Pancreas (tissue), 10 donors: ENCODE measurements at places on chromosomes 2 and 18. TPM values are rescaled to one million over a fixed set of nuclear protein-coding genes. Genes with fewer than 3 reads are reported as not detected.

DNA sequence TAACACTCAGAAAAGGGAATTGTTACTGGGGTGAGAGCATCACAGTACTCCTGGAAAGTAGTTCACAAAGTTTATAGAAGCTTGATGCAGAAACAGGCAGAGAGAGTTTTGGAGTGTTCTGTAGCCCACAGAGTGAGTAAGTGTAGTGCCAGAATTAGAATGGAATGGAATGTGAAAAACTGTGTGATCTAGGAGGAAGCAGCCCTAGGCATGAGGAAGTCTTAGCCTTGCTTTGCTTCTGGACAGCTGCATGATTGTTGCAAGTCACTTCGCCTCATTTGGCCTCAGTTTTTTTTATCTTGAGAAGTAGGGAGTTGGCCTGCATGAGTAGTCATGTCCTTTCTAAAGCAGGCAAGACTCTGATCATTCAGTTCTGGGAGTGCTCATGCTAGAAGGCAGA, 10.9 kb downstream of the SERPINB12 start:
- H3K4me3 ChIP-seq: no peak overlapping the region
- H3K4me1 ChIP-seq: no peaks in the 10 kb centered on the region
- no peak for DNase-seq
- H3K36me3 ChIP-seq: no peaks in the 10 kb centered on the region

DNA sequence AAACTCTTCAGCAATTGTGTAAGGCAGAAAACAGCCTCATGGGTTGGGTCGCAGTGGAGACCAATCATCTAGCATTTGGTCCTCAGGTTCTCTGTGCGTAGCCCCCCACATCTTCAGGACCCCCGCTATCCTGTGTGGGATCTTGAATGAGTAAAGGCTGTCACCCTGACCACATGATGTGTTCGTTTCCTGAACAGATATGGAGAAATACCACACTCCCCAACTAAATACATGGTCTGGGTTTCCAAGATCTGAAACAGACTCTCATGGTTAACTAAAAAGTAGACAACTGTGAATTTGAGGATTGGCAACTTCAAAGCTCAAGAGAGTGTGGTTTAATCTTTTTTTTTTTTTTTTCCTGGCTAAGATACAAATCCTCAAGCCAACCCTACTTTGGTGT, 23.2 kb downstream of the DOCK10 start:
- no peak overlapping the region for H3K27ac ChIP-seq
- no peak for DNase-seq
- H3K4me1 ChIP-seq: peaks cover 4% of the 10 kb centered on the region

DNA sequence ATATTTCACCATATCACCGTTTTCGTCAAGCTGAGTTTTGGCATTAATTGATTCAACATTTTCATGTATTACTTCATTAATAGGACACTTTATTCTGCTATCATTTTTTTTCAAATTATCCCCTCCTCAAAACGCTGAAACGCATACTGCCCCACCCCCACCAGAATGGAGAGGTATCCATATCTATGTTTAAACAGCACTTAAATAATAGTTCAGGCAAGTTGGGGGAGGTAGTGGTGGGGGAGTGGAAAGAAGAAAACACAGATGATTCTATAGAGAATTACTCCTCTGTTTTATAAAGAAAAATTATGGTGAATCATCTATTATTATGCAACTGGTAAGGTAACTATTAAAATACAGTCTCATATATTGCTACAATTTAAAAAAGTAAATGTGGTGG, 314.4 kb upstream of the ZEB2 start:
- no peak overlapping the region for H3K27ac ChIP-seq
- no peak for DNase-seq
- no peaks in the 10 kb centered on the region for H3K36me3 ChIP-seq
- no peak overlapping the region for H3K4me3 ChIP-seq

DNA sequence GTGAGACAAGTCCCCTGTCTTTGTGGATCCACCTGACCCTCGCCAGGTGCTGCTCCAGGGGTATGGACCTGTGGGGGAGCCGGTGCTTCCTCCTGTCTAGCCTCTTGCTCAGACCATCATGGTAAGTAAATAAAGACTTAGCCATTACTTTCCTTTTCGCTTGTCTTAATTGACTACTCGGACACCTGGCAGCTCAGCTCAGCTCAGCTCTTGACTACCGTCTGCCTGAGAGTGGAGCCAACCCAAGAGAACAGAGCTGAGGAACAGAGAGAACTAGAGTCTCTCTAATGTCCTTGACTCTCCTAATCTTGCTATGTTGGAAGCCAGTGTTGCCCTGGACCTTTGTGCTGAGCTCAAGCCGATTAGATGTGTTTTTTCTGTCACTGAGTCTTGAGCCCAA, 170.3 kb upstream of the CXCR4 start:
- H3K27ac ChIP-seq: no peak overlapping the region
- DNase-seq: no peak
- H3K36me3 ChIP-seq: no peaks in the 10 kb centered on the region
- no peak overlapping the region for H3K4me3 ChIP-seq

DNA sequence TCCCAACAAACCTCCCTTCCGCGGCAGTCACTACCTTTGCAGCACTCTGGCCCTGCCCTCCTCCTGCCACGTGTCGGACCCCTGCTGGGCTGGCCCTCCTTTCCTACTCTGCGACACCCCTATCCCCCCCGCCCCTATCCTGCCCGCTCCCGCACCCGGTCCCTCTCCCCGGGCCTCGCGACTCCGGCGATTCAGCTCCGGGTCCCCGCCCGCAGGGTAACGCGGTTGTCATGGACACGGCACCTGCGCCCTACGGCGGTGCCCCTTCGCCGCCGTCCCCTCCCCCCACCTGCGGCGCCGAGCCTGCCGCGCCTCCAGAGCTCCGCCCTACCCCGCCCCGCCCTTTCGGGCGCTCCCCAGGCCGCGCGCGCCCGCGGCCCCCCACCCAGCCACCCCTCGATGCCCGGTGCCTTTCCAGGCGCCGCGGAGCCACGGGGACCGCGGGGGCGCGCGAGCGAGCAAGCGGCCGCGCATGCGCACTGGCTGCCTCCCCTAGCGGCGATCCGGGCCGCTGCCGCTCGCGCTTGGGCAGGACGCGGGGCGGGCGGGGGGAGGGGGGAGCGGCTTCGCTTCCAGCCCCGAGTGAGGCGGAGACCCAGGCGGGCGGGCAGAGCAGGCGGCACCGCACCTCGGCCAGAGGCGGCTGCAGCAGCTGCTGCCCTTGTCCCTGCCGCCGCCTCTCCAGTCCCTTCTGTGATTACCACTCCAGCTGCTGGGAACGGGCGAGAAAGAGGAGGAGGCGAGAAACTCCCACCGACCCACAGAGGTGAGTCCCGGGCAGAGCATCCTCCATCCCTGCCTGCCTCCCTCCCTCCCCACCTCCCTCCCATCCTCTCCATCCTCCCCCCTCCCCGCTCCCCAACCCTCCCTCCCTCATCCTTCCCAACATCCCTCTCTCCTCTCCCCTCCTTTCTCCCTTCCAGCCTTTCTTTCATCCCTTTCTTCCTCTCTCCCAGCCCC, at the start of gene CTNNA2:
CTNNA2 (plus strand) TSS at position 610 of the 960 bp plus-strand sequence.
- H3K36me3 ChIP-seq: no peaks in the 10 kb centered on the region
- H3K4me3 ChIP-seq: peak within 1 kb of the TSS; percentile 34
- H3K27ac ChIP-seq: no peak within 1 kb of the TSS
- no peaks in the 10 kb centered on the region for H3K27me3 ChIP-seq
- no peaks in the 10 kb centered on the region for H3K4me1 ChIP-seq

DNA sequence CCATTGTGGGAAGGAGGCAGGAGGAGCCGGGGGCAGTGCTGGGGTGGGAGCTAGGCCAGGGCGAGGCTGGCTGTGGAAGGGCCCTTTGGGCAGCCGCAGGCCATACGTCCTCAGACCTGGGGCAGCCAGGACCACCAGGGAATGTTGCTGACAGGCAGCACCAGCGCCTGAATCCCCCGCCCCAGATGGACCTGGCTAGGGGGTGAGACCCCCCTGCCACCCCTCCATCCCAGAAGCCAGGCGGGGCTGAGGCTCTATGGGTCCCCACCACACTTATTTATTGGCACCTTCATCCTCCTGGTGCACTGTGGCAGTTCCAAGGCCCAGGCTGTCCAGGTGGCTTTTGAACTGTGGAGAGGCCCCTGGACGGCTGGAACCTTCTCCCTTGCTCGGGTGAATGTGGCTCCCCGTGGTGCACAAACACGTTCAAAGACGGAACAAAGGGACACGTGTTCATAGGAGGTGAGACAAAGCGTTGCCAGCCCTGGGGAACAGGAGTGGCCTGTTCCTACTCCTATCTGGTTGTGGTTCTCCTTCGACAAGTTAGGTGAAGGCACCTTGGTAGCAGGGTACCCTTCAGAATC, 35.1 kb downstream of the RAMP1 start:
- no peak for DNase-seq
- H3K4me1 ChIP-seq: peaks cover 17% of the 10 kb centered on the region
- no peaks in the 10 kb centered on the region for H3K27me3 ChIP-seq

- no peak overlapping the region for H3K27ac ChIP-seq
- no peaks in the 10 kb centered on the region for H3K4me1 ChIP-seq
- no peak for DNase-seq
- H3K36me3 ChIP-seq: no peaks in the 10 kb centered on the region
- H3K27me3 ChIP-seq: no peaks in the 10 kb centered on the region
Observed at GRCh38 chr18:58776084-58776483, 88.6 kb upstream of the ZNF532 start.

GRCh38 chr2:37775908-37776250, 104.4 kb upstream of the CDC42EP3 start:
- no peaks in the 10 kb centered on the region for H3K27me3 ChIP-seq
- DNase-seq: no peak
- H3K4me1 ChIP-seq: no peaks in the 10 kb centered on the region
- no peaks in the 10 kb centered on the region for H3K36me3 ChIP-seq

- H3K27me3 ChIP-seq: no peaks in the 10 kb centered on the region
- H3K4me1 ChIP-seq: no peaks in the 10 kb centered on the region
- peak overlapping the region; percentile 2 for H3K27ac ChIP-seq
- no peak overlapping the region for H3K4me3 ChIP-seq
Observed at GRCh38 chr2:33134791-33135560, 188.2 kb downstream of the LTBP1 start.

DNA sequence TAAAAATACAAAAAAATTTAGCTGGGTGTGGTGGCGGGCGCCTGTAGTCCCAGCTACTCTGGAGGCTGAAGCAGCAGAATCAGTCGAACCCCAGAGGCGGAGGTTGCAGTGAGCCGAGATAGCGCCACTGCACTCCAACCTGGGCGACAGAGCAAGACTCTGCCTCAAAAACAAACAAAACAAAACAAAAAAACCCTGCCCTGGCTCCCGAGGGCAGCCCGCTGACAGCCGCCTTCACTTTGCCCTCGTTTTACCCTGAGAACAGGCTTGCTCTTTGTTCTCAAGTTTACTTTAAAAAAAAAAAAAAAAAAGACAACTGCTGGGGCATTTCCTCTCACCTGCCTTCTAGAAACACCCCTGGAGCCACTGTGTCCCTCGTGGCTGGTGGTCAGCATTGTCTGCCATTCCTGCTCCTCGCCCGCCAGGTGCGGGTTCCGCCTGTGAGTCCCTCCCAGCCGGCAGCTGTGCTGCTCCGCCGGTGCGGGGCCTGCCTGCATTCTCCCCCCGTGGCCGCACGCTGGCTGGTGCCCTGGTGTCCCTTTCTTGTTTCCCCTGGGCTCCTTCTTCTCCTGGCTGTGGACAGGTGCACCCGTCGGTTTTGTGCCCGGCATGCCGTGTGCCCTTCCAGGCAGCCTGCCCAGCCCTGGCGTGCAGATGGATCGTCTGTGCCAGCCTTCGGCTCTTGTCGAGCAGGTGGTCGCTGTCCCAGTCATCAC, 105.7 kb downstream of the USP40 start:
- no peak overlapping the region for H3K4me3 ChIP-seq
- no peaks in the 10 kb centered on the region for H3K36me3 ChIP-seq
- H3K27ac ChIP-seq: no peak overlapping the region
- no peak for DNase-seq
- H3K27me3 ChIP-seq: no peaks in the 10 kb centered on the region

GRCh38 chr2:119746836-119747686, 12.7 kb upstream of the PTPN4 start:
- H3K4me1 ChIP-seq: no peaks in the 10 kb centered on the region
- no peak overlapping the region for H3K4me3 ChIP-seq
- no peak for DNase-seq

DNA sequence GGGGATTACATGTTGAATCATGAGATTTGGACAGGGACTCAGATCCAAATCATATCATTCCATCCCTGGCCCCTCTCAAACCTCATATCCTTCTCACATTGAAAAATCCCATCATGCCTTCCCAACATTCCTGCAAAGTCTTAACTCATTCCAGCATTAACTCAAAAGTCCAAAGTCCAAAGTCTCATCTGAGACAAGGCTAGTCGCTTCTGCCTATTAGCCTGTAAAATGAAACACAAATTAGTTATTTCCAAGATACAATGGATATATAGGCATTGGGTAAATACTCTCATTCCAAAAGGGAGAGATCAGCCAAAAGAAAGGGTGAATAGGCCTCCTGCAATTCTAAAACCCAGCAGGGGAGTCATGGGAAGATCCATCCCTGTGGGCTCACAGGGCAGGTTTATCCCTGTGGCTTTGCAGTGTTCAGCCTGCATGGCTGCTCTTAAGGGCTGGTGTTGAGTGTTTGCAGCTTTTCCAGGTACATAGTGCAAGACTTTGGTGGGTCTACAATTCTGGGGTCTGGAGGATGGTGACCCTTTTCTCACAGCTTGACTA, 21.2 kb upstream of the SLC14A1 start:
- no peaks in the 10 kb centered on the region for H3K36me3 ChIP-seq
- H3K27me3 ChIP-seq: no peaks in the 10 kb centered on the region
- DNase-seq: no peak
- no peak overlapping the region for H3K27ac ChIP-seq
- no peak overlapping the region for H3K4me3 ChIP-seq

DNA sequence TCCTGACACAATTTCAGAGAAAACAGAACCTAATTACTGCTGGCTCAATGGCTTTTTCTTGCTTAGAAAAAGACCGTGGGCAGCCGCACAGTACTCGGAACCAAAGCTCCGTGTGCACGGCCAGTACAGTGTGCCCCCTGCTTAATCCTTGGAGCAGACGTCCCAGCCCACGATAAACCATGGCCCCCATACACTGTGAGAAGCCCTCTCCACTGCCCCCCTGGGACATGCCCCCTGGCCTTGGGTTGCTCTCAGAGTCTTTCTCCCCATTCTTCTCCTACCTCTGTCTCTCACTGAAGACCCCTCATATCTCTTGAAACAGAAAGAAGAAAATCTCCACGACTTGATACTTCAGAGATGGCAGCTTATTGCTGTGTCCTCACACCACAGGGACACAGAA, 44.0 kb downstream of the CYP26B1 start:
- H3K4me1 ChIP-seq: no peaks in the 10 kb centered on the region
- peaks cover 7% of the 10 kb centered on the region for H3K27me3 ChIP-seq
- no peak overlapping the region for H3K27ac ChIP-seq
- H3K4me3 ChIP-seq: no peak overlapping the region

DNA sequence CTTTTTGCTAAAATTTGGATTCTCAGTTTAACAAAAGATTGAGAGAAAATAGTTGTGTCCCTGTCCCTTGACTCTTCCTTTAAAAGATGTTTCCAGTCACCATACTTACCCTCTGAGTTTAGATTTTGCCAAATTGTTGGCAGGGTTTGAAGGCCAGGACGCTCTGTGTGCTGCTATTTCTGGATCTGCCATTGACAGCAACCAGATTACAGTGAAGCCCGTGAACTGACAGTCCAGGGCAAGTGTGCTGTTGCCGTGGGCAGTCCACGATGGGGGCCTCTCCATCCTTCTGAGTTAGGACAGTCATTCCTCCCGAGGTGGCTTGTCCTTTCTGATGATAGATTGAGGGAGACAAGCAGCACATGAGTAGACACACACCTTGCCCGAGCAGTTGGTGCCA, 89.9 kb downstream of the PTPRM start:
- no peaks in the 10 kb centered on the region for H3K27me3 ChIP-seq
- no peak for DNase-seq
- no peak overlapping the region for H3K4me3 ChIP-seq
- H3K27ac ChIP-seq: no peak overlapping the region
- no peaks in the 10 kb centered on the region for H3K4me1 ChIP-seq

Gene POTEI
- 0.09 TPM for total RNA-seq

Gene CCDC68
- total RNA-seq: 1.4 TPM

Gene SPC25
- 1.1 TPM for total RNA-seq

Gene ALK
- 0.14 TPM for total RNA-seq

Gene C2orf80
- total RNA-seq: not detected
